ENCODE measurements at places on chromosomes 7 and 10.
A peak's percentile ranks its signal among the peaks of the same experiment; 100 is the strongest.

GRCh38 chr7:112161253-112162141 lies 44.7 kb downstream of the DOCK4 start:
- no peak for DNase-seq

DNA sequence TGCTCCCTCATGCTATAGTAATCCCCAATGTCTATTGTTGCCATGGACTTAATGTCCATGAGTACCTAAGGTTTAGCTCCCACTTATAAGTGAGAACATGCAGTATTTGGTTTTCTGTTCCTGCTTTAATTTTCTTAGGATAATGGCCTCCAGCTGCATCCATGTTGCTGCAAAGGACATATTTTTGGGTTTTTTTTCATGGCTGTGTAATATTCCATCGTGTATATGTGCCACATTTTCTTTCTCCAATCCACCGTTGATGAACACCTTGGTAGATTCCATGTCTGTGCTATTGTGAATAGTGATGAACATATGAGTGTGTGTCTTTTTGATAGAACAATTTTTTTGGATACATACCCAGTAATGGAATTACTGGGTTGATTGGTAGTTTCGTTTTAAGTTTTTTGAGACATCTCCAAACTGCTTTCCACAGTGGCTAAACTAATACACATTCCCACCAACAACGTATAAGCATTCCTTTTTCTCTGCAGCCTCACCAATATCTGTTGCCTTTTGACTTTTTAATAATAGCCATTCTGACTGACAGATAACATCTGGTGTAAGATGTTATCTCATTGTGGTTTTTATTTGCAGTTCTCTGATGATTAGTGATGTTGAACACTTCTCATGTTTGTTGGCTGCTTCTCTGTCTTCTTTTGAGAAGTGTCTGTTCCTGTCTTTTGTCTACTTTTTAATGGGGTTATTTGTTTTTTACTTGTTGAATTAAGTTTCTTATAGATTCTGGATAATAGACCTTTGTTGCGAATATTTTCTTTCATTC lies 68.8 kb upstream of the IFRD1 start:
- no peak for DNase-seq

GRCh38 chr7:50781381-50782293 lies 1.1 kb downstream of the GRB10 start:
- no peak for DNase-seq

- peak; percentile 32 for DNase-seq
These were observed 135.2 kb downstream of the ADCY1 start for GRCh38 chr7:45709168-45710042.

DNA sequence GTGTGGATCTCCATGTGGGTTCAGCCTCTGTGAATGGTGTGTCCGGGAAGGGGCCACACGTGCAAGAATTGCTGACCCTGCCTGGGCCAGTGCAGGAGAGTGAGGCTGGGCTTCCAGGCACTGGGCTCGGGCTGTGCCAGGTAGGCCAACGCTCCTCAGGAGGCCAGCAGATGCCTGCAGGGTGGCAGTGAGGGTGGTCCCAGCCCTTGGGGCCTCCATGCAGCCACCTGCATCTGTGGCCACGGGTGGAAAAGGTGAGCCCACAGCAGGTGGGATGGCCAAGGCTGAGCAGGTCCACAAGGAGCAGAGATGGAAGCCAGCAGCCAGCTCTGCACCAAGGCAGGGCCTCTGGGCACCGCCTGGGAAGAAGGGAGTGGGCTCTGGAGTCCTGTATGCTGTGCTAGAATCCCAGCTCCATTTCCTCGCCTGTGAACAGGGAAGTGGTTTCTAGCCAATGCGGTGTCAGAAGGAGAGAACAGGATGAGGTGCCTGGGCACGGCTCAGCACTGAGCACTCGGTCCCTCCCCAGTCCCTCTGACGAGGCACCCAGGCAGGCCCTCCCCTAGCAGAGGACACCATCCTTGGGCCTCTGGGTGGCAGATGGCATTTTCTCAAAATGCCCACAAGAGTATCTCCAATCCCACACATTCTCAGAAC lies 31.1 kb upstream of the RET start:
- DNase-seq, result no peak

DNA sequence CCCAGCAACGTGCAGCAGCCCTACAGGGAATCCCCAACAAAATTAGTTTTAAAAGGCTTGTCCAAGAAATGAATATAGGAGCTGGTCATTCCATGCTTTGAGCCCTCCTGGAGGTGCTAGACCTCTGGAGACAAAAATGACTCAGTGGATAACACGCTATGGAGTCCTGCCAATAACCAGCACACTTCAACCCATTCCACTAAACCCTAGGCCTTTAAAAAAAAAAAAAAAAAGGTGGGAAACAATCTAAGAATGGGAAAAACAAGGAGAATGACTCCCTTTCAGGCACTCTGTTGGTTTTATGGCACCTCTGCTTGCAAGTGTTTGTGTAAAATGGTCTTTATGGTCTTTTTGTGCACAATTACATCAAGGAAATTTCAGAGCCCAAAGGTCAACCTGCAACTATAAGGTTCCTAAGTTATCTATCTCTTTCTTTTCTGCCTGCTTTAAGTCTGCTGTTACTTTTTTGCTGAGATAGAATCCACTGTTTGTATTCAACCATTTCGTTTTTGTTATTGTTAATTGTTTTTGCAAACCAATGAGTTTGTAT lies 21.3 kb downstream of the AVL9 start:
- DNase-seq, result no peak

GRCh38 chr7:7664291-7664690 lies 23.7 kb downstream of the UMAD1 start:
- no peak for DNase-seq

GRCh38 chr10:86354761-86355540 lies 11.6 kb downstream of the GRID1 start:
- no peak for DNase-seq

- no peak for DNase-seq
These were observed 48.7 kb downstream of the TPK1 start for GRCh38 chr7:144787127-144787526.

- DNase-seq, result no peak
These were observed 155.0 kb upstream of the LYZL2 start for GRCh38 chr10:30784524-30784896.

GRCh38 chr10:48517482-48517881 lies 87.4 kb downstream of the ARHGAP22 start:
- DNase-seq, result no peak

GRCh38 chr7:42156291-42156865 lies 80.6 kb downstream of the GLI3 start:
- DNase-seq, result no peak

GRCh38 chr7:148662646-148663045 lies 36.1 kb upstream of the CUL1 start:
- DNase-seq, result no peak

DNA sequence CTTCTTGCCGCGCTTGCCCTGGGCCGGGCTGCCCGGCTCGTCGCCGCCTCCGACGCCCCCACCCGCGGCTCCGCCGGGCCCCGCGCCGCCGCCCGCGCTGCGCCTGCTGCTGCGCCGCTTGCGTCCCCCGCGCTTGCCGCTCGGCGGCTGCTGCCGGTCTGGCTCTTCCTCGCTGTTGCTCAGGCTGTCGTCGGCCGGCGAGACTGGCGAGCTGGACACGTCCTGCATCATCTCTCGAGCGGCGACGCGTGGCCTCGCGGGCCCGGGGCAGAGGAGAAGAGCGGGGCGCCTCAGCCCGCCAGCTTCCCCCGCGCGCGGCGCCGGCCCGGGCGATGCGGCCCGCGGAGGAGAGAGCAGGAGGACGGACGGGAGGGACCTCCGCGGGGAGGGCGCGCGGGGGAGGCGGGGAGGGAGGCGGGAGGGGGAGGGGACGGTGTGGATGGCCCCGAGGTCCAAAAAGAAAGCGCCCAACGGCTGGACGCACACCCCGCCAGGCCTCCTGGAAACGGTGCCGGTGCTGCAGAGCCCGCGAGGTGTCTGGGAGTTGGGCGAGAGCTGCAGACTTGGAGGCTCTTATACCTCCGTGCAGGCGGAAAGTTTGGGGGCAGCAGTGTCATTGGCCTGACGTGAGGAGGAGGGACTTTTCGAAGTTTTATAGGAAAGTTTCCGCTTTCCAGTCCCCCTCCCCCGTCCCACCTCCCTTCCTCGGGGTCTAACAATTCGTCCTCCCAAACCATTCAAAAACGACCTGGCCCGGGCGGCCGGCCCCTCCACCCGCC lies at the start of gene TWIST1:
TWIST1 (minus strand) TSS at position 546 of the 779 bp plus-strand sequence; CDS start at position 231, 315 bp downstream.
- peak; percentile 92 for DNase-seq

DNA sequence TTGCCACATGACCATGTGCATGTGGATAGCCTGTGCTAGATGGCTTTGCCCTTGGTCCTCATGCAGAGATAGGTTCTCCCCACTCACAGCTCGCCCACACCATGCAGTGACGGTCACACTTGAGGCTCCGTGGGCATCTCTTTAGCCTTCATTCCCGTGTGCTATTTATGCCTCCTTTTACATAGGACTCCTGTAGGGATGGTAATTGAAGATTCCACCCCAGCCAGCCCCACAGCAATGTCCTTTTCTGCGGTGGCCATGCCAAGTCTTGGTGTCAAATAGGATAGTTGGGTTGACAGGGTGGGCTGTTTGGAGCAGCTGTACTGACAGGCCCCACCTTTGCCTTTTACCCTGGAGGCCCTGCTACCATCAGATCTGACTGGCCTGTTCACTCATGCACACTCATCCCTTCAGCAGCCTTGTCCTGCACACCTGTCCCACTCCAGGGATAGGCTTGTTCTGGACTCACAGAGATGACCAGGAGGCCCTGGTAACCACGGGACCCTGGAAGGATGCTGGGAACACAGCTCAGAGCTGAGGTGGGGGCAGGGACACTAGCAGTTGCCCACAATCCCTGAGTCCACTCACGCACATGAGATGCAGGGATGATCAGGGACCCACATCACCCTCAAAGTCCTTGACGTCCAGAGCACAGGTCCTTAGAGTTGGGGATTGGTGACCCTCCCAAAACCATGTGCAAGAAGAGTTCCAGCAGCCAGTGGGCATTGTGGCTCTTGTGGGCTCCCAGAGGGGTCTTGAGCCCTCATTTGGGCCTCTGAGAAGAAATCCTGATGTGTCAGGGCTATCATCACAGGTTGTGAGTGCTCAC lies 71.2 kb downstream of the ADCY1 start:
- DNase-seq, result no peak

- DNase-seq, result peak; percentile 67
These were observed 1134.4 kb downstream of the XPNPEP1 start for GRCh38 chr10:108788891-108789290.

DNA sequence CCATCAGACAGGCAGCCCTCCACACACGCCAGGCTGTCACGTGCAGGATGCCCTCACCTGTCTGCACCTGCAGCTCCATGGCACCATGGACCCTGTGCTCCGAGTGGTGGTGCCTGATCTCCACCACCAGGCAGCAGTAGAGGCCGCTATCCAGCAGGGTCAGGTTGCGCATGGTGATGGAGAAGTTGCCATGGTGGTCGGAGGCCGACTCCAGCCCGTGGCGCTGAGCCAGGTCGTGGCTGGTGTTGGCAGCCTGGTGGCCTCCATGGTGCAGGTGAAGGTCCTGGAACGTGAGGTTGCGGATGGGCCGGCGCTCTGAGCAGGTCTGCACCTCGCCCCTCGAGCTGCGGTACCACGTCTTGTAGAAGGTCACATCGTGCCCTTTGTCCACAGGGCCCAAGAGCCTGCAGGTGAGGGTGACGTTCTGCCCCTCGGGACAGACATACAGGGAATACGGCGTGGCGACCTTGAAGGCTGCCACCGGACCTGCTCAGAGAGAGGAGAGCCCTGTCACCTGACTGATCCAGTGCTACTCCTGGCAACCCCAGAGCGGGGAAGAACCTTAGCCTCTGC lies 11.7 kb downstream of the VSIR start:
- DNase-seq, result no peak

DNA sequence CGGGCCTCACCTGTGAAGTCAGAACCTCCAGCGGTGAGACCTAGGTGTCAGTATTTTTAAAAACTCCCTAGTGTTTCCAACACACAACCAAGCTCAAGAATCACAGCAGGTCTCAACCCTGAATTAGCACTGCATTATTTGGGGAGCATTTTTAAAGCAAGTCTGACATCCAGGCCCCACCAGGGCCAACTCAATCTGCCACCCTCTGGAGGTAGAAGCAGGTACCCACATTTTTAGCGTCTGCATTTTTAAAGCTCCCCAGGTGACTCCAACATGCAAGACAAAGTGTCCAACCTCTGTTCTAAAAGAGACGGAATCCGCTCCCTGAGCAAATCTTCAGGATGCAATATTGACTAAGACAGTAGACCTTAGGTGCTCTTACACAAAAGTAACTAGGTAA lies 225.7 kb downstream of the TNS3 start:
- no peak for DNase-seq

DNA sequence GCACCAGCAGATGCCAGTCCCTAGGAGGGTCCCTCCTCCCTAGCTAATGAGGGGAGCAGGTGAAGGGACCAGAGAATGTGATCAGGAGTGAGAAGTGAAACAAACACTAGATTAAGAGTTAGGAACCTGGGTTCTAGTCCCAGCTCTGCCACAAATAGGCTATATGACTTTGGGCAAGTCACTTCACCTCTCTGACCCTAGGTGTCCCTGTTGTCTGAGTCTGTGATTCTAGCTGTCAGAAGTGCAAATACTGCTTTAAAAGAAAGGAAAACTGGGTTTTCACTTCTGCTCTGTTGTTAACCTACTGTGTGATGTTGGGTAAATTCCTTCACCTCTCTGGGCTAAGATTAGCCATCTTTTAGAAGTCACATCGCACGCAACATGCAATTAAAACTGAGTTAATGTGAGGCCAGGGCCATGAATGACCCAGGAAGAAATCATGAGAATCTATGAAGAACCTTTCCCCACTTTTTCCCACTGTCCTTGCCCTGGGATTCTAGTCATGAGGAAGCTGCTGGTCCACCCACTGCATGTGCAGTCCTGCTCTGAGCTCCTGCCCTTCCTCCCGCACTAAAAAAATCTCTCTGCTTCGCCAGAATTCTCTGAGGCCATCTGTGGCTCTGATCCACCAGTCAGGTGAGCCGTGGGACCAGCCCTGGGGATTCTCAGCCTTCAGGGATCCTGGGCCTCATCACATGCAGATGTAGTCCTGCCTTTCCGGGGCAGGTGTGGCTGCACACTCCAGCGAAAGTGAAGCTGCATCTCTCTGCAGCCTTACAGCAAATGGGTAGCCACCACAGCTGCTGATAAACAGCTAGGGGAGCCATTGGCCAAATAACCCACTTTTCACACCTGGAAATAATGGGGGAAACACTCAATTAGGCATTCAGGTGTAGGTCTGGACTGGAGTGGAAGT lies 181.7 kb downstream of the PLXNA4 start:
- DNase-seq, result no peak

DNA sequence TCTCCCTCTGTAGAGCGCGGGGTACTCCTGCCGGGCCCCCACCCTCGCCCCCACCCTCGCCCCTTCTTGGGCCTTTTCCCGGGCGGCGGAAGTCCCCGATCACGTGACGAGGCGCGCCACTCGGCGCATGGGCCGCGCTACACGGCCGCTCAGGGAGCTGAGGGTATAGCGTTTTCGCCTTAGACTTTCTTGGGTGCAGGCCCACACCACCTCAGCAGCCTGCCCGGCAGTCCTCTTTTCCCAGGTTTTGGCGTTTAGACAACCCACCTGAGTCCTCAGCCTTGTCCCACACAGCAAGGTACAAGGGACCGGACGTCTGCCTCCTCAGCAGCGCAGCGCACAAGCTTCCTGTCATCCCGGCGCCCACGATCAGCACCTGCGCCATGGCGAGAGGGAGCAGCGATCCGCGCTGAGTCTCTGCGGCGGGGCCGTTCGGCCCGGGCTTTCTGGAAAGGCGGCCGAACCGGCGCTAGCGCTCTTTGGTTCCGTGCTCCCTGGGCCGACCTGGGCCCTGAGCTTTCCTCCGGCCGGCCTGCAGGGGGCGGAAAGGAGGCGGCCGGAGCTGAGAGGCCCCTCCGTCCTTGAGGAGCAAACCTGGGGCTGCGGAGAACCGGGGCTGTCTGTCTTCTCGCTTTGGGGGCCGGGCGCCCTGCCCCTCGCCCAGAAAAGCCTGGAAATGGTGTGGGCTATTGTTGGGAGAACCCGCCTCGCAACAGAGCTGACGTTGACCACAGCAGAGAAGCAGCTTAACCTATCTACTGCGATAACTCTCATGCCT lies at the start of gene RNLS:
RNLS (minus strand) TSS at position 513 of the 778 bp plus-strand sequence.
- DNase-seq, result no peak

Data from BJ (cell line).